HCT116 (cell line): ENCODE measurements at places on chromosomes 5 and 9. TPM values are rescaled to one million over a fixed set of nuclear protein-coding genes. Genes with fewer than 3 reads are reported as not detected.

Gene CD72
- 1.6 TPM for total RNA-seq

Gene NMUR2
- total RNA-seq = not detected

Gene MOB3B
- 1.2 TPM for total RNA-seq

Gene UBAC1
- 54.8 TPM for total RNA-seq

Gene SPINK6
- total RNA-seq = not detected

Gene GFI1B
- 0.20 TPM for total RNA-seq

Gene PAEP
- total RNA-seq = not detected

Gene PLCXD3
- not detected for total RNA-seq

Gene CD180
- total RNA-seq = not detected

Gene PCDHB3
- total RNA-seq = 0.10 TPM

Gene RAB24
- total RNA-seq = 13.5 TPM

Gene HAPLN1
- 0.05 TPM for total RNA-seq

Gene LAMC3
- total RNA-seq = 7.7 TPM

Gene TENT4A
- 39.8 TPM for total RNA-seq

Gene CDC14B
- total RNA-seq = 21.6 TPM

Gene NDUFS6
- total RNA-seq = 43.8 TPM

Gene CER1
- total RNA-seq = not detected

Gene TSSK1B
- total RNA-seq = not detected

Gene NEUROG1
- total RNA-seq = not detected
